GM12891 (cell line): ENCODE measurements at places on chromosomes 1 and 21.

DNA sequence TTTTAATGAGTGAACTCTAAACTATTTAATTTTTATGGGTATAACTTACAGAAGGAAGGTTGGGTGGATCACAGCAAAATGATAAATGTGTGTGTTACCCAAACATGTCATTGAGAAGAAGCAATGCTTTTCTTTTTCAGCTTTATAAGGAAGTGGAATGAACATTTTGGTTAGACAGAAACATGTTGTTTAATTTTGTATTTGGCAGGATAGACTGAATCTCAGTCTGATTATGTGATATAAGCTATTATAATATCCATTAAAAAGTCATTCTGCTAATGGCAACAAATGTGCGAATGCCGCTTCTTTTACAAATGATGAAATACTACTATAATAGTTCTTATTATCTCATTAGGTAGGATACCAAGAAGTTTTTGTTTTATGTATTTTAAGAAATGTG, 281.9 kb upstream of the ZRANB2 start:
- no peak for DNase-seq

GRCh38 chr1:106568201-106568974, 488.1 kb upstream of the PRMT6 start:
- no peak for DNase-seq

GRCh38 chr1:112454316-112454715, 54.4 kb upstream of the WNT2B start:
- DNase-seq: no peak

- DNase-seq: peak; percentile 41
Observed at GRCh38 chr1:224623743-224624333, 7.7 kb downstream of the CNIH3 start.

DNA sequence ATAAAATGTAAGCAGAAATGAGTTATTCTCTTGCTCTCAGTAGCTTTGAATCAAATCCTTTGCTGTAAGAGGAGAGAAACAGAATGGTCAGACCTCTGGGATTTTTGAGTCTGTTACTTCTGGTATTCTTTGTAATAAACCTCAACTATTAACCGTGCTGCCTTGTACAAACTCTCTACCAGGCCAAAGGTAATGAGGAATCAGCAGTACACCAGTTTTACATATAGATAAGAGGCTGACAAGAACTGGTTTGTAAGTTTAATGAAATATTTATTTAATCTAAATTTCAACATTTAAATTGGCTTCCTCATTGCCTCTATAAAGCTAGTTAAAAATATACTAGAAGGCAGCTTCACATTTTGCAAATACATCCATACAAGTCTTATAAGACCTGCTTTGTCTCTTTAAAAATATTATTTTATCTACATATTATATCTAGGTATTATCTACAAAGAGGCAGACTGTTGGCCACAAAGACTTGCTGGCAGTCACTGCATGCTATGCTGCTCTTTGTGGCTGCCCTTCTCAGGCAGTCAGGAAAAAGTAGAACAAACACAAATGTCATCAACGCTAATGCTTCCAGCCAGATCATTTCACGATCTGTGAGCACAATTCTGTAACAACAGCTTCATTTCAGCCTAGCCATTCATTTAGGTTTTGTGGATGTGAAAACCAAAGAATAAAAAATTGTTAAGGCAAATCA, 173.0 kb downstream of the GABPA start:
- no peak for DNase-seq

DNA sequence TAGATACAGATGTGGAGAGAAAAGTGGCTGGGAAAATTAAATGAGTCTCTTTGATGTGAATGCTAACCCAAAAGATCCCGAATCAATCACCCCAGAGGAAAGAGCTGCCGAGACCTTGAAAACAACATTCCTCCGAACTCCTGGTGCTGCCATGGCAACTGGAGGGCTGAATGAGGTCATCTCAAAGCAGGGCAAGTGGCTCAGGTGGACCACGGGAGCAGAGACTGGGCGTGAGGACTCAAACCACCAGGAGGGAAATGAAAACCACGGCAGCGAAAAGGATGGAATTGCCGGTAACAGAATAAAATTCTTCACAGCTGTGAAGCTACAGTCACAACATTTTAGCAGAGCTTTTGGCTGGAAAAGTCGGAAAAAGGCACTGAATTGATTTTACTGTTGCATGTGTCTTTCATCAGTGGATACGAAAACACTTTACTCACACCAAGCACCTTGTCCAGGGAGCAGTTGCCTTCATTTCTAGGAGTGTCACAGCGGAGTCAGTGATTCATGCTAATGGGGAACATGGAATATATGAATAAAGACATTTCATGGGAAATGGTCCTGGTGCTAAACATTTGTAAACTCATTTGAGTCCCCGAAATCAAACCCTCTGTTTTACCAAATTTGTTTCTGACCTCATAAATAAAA, 23.2 kb upstream of the BECN2 start:
- DNase-seq: no peak

- DNase-seq: no peak
Observed at GRCh38 chr1:96233422-96233821, 488.2 kb upstream of the PTBP2 start.

DNA sequence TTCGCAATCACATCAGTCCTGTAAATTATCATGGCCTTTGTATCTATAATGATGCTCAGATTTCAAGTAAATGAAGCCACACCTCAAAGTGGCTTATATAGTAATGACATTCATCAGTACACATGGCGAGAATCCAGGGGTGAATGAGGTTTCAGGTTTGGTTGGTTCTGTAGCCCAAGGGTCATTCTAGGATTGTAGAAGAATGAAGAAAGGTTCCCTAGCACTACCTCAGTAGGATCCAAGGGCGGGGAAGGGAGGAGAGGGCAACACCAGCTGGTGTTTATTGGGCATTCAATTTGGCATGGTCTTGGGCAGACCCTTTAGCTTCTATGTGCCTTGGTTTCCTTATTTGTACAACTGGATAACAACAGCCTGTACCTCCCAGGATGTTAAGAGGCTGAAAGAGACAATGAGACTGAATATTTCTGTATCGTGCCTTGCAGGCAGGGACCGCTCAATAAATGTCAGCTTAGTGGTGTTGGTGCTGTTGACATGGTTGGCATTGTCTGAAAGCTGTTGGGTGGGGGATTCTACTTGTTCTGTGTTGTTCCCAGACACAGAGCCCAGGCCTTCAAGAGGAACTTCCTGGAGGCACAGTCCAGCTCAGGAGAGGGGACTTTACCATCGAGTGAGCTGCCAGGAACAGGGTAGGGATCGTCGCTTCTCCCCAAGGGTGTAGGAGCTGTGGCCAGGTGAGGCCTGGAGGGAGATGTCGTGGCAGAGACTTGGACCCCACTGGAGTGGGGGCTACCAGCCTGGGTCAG, 388.2 kb downstream of the PTPRU start:
- DNase-seq: no peak

DNA sequence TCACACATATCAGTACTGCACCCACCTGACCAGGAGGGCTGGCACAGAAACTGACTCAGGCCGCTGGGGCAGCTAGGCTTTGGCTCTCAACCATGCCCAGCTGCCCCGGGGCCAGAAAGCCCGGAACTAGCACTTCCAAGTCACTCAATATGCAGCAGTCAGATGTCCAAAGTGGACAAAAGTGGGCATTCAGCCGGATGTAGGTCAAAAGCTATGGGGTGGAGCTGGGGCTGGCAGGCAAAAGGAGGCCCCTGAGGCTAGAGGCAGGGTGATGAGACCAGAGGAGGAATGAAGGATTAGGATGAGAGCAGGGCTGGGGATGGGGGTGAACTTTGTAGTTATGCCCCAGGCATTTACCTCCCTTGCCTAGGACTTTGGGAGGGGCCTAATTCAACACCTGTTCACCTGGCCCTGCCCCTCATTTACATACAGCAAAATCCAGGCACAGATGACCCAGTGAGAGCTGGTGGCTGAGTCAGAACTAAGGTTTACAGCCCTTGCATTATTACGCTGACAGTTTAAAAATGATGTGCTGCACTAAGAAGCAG, 30.7 kb upstream of the EDN2 start:
- DNase-seq: no peak

DNA sequence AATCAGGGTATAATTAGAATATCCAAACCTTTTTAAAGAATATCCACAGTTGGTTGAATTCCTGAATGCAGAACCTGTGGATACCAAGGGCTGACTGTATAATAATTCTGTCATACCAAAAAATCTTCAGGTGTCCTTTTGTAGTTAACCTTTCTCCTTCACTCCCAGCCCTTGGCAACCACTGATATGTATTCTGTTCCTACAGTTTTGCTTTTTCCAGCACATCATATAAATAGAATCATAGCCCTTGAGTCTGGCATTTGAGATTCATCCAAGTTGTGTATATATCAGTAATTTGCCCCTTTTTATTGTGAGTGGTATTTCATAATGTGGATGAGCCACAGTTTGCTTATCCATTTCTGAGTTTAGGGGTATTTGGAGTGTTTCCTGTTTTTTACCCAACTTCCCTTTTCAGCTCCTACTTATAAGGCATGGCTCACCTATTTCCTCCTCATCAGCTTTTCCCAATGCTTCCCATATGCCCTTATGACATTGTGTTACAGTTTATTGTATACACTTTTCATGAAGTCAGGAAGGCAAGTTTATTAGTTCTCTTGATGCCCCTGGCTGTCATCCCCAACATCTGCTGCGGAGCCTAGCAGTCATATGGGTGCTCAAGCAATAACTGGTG, 35.0 kb upstream of the AGO1 start:
- no peak for DNase-seq

DNA sequence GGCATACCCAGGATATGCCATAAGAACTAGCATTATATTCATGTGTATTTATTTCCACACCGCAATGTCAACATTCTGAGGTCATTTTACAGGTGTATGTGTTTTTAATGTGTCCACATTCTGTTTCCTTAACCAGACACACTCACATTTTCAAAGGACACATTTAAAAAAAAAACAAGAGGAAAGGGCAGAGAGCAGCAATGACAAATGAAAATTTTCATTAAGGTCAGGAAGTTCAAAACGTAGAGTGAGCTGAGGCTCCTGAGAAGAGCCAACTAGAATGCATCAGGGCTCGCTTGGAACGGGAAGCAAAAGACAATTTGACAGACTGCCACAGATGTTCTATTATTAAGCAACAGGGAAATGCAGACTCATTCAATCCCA, 4.8 kb upstream of the GNPAT start:
- DNase-seq: no peak
